ENCODE measurements at places on chromosomes 16 and 17.

GRCh38 chr16:85673529-85674417 lies 15.0 kb downstream of the GINS2 start:
- DNase-seq: no peak

DNA sequence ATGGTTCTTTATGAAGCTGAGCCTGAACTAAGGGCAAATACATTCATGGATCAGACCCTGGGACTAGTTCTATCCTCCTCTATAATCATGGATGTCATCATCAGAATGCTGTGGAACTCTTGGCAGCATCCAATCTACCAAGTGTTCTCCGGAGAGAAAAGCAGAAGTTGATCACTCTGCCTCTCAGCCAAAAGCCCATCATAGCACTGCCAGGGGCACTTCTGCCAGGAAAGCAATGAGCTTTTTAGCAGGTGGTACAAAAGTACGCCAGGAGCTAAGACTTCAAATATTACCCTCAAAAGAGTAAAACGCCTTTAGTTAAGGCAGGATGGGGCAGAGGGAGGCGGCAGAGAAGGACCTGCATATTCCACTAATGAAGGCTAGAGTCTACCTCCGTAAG lies 279.0 kb downstream of the SLC39A11 start:
- no peak for DNase-seq

DNA sequence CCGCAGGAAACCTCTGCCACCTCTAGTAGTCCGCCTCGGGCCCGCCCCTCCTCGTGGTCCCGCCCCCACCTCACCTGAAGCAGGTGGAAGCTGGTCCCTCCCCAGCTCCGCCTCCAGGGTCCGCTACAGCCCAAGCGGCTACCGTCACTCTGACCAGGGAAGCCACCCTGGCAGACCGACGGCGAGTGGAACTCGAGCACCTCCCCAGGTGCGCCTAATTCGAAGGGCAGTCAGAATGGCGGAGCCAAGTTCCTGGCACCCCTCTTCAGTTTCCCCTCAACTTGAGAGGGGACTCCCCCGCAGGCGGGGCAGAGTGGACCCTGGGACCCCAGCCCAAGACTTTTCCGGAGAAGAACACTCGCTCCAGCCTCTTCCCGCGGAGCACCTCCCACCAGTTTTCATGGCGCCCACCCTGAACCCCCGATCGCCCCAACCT lies 507 bp downstream of the FHOD1 start:
- no peak for DNase-seq

GRCh38 chr17:9890124-9890523 lies 14.9 kb downstream of the RCVRN start:
- peak; percentile 35 for DNase-seq

GRCh38 chr17:36807496-36808179 lies 129.6 kb upstream of the LHX1 start:
- no peak for DNase-seq

DNA sequence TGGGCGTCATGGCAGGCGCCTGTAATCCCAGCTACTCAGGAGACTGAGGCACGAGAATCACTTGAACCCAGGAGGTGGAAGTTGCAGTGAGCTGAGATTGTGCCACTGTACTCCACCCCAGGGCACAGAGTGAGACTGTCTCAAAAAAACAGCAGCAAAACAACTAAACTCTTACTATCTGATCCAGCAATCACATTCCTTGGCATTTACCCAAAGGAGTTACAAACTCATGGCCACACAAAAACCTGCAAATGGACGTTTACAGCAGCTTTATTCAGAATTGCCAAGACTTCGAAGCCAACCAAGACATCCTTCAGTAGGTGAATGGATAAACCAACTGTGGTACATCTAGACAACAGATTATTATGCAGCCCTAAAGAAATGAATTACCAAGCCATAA lies 4.0 kb downstream of the SIAH1 start:
- no peak for DNase-seq

All from activated CD4-positive, alpha-beta T cell treated with anti-CD3 and anti-CD28 coated beads, Interleukin-10, Interleukin-2, amounts not matched to agents 100 ng/mL and 50 ng/mL, durations not matched to agents 16 hours and 8 hours (primary cell).